Activated naive CD4-positive, alpha-beta T cell treated with anti-CD3 and anti-CD28 coated beads, Interleukin-2, amount 10 ng/mL, durations not matched to agents 5 hours and 36 hours (primary cell): ENCODE measurements at places on chromosomes 6 and 20. TPM values are rescaled to one million over a fixed set of nuclear protein-coding genes. Genes with fewer than 3 reads are reported as not detected.

PRRT1 gene
- total RNA-seq, result 0.35 TPM

GTSF1L gene
- not detected for total RNA-seq

SLC22A2 gene
- total RNA-seq, result not detected

SLC22A7 gene
- not detected for total RNA-seq

COL9A3 gene
- not detected for total RNA-seq

HSF2 gene
- 13.8 TPM for total RNA-seq

CST7 gene
- 54.6 TPM for total RNA-seq

LPA gene
- not detected for total RNA-seq

SLC26A8 gene
- total RNA-seq, result not detected

KIF25 gene
- not detected for total RNA-seq
